NCI-H748 treated with DMSO at 0.1 percent for 48 hours (cell line): ENCODE measurements at places on chromosomes 4 and X.

- no peak for DNase-seq
Measured at GRCh38 chrX:100677611-100678181, 33.7 kb downstream of the SRPX2 start.

DNA sequence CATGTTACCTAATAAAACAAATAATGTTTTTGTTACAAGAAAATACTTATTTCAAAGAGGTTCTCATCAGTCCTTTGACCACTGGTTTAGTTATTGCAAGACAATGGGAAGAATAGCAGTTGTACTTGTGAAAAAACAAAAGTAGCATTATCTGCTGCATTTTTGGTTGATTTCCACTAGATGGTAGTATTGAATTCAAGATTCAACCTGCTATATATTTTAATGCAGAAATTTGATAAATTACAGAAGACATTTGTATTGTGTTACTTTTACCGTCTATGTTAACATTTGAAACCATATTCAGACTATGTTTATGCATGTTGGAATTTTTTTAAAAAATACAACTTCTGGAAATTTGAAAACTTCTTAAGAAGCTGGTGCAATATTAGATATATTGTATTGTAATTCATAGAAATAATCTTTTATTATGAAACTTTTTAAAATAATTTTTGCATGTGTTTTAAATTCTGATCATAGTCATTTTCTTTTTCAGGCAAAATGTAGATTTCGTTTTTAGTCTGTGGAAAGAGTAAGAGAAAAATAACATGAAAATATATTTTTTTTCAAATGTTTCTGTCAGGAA is 56.4 kb downstream of the SPCS3 start:
- peak; percentile 33 for DNase-seq

DNA sequence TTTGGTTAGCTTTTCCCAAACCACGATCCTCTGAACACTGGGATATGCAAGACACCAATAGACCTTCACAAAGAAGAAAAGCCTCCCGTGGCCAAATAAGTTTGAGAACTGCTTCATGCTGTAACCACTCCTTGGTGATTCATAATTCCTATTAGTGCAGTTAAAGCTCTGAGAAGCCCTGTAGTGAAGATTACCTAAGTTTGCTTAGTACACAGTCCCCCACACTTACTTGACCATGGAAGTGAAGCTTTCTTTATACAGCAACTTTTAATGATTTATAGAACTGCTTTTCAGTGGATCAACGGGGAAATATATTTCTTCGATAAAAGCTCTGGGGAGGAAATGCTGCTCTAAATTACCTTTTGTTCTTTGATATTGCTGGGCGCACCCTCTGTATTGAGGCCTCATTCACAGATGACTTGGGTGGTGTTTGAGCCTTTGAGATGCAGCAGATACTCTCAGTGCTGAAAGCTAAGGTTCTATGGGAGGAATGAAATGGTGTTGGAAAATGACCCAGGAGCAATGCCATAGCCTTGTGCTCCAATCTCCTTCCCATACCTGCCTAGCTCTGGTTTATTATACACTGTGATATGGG is 67.4 kb downstream of the CBLL2 start:
- DNase-seq = no peak

DNA sequence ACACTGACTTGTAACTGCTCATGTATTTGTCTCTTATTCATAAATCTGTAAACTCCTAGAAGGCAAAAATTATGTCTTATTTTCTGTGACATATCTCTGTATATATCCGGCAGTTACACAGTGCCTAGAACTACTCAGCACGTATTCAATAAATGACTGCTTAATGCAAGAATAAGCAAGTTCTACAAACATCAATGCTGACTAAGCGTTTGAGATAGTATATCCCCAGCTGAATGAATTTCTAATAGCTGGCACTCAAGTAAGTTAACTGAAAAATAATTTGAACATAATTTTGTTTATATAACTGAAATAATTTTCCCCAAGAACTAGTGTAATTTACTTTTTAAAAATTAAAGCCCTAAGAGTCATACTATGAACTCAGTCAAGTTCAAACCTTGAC is 113.7 kb downstream of the ARAP2 start:
- no peak for DNase-seq

DNA sequence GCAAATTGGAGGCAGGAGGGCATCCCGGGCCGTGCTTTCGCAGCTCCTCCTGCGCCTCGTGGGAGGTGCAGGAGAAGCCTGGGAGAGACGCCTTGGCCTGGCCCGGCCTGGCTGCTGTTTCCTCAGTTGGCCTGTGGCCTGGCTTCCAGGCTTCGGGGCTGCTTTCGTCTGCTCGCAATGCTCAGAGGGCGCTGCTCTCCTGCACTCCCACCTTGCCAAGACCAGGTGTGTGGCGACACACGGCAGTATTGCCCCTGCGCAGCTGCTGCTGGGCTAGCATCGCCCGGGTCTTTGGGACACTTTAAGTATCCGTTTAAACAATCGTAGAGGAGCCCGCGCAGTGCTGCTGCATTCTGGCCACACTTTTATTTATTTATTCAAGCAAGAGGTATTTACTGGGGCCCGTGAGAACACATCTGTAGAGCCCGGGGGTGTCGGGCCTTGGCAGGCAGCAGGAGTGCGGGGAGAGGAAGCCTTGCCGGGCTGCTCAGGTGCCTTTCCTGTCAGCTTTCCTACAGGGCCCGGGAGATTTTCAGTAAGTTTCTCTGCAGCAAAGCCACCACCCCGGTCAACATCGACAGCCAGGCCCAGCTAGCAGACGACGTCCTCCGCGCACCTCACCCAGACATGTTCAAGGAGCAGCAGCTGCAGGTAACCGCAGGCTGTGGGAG is 26.2 kb upstream of the HGFAC start:
- DNase-seq = no peak

GRCh38 chr4:72604324-72604723 is 35.3 kb upstream of the ADAMTS3 start:
- no peak for DNase-seq

GRCh38 chr4:28167411-28167810 is 1306.8 kb downstream of the STIM2 start:
- no peak for DNase-seq

GRCh38 chrX:130393451-130394074 is 8.1 kb upstream of the GPR119 start:
- peak; percentile 19 for DNase-seq

GRCh38 chrX:37787423-37787869 is 7.6 kb downstream of the CYBB start:
- no peak for DNase-seq

- no peak for DNase-seq
Measured at GRCh38 chr4:99208719-99209075, 10.3 kb downstream of the ADH6 start.

GRCh38 chr4:114879916-114880669 is 233.3 kb downstream of the NDST4 start:
- no peak for DNase-seq

DNA sequence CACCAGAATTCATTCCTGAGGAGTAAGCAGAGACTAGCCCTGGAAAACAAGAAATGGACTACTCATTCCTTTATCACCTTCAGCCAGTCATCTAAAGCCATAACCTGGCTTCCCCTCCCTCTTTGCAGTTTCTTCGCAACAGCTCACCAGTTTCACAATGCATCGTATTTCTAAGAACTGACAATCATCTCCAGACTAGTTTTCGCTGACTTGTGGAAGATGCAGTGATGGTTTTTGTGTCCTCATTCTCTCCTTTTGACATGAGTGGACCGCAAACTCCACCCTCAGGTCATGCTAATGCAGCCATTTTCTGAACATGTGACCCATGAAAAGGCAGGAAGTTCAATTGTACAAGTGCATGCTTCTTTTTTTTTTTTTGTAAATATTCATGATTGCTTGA is 1203.5 kb downstream of the PCDH7 start:
- DNase-seq = no peak

DNA sequence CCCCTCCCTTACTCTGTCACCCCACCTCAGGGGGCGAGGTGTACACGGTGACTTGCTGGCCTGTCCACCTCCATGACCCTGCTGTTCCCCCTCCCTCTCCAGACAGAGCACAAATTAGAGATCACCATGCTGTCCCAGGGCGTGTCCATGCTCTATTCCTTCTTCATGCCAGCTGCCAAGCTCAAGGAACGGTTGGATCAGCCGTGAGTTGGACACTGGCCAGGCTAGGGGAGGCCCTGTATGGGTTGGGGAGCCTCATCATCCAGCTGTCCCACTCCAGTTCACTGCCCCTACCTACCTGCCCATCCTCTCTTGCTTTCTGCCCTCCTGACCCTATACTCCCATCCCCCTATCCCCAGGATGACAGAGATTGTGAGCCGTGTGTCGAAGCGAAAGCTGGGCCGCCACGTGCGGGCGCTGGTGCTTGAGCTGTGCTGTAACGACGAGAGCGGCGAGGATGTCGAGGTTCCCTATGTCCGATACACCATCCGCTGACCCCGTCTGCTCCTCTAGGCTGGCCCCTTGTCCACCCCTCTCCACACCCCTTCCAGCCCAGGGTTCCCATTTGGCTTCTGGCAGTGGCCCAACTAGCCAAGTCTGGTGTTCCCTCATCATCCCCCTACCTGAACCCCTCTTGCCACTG is 3.9 kb upstream of the CDK16 start:
- DNase-seq = no peak

- DNase-seq = no peak
Measured at GRCh38 chr4:95180531-95181242, 368.1 kb downstream of the UNC5C start.

DNA sequence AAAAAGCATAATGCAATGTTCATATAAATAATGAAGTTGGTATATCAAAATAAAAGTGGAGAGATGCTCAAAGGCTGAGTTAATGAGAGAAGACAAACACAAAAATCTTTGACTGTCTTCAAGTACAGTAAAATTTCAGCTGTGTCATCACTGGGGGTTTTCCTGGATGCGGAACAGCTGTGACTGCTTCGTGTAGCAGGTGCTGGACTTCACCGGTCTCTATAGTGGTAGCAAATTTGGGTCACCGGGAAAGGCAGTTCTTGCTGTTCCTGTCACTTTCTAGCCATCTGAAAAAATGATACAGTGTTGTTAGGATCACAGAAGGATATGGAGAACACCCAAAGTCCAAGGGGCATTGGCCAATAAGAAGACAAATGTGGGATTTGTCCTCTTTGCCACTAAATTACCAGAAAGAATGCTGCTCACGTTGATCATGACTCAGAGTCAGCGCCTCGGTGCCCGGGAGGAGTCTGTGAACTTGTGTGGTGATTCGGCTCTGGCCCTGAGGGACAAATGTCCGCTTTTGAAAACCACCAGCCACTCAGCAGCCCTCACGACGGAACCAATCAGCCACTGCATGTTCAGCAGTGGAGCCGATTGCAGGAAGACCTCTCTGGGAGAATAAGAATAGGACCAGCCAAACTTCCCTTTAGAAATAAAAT is 230.1 kb upstream of the FAT1 start:
- DNase-seq = no peak

GRCh38 chr4:13092702-13093101 is 391.4 kb downstream of the RAB28 start:
- DNase-seq = no peak

GRCh38 chr4:123405267-123405865 is 8.8 kb downstream of the SPRY1 start:
- no peak for DNase-seq

GRCh38 chr4:138734746-138735145 is 280.8 kb upstream of the NOCT start:
- no peak for DNase-seq

DNA sequence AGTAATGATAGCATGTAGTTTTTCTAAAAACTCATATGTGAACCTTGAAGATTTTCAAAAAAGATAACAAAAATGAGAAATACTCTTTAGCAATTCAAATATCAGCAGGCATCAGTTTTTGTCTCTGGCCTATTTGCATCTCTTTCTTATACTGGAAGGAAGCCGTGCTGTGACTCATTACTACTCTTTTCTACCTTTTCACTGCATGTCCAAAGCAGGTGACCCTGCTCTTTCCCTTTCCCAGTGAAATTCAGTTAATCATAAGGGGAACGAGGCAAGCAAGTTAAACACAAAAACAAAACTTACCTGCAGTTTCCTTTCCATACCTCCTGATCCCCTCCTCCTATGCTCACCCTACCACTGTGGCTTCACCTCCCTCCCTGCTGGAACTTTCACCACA is 9.3 kb downstream of the SPATA4 start:
- no peak for DNase-seq

DNA sequence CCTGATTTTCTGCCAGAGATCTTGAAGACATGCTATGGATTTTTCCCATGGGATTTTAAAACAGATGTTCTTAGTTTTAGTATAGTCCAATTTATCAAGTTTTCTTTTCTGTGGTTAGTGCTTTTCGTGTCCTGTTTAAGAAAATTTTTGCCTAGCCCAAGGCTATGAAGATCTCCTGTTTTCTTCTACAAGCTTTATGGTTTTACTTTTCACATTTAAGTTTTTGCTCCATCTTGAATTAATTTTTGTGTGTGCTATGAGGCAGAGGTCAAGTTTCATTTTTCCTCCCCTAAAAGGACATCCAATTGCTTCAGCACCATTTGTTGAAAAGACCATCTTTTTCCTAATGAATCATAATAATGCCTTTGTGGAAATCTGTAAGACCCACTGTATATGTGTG is 65.6 kb downstream of the POLR2B start:
- no peak for DNase-seq

DNA sequence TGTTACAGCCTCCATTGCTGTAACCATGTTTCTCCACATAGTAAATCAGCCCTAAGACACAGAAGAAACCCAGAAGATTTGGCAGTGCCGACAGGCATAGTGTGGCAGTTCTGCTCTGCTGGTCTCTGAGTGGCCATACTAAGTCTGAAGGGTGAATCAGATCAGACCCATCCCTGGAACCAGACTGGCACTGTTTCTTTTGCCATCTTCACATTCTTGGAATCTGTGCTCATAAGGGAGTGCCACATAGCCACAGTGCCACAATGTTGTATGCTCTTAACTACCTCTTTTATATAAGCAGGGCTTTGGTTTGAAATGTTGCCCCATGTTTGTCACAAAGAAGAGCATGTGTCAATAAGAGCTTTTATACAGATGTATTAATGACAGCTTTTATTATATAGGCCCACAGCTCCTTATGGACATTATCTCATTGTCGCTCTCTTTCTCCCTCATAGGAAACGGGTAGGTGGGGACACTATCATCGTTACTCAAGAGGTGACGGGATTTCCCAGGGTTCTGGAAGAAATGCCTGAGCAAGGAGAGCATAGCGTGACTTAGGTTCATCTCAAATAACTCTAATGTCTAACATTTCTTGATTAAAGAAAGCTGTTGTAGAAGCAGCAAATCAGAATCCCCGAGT is 128.2 kb downstream of the CBR4 start:
- no peak for DNase-seq

GRCh38 chr4:72471816-72472215 is 97.2 kb downstream of the ADAMTS3 start:
- DNase-seq = no peak

DNA sequence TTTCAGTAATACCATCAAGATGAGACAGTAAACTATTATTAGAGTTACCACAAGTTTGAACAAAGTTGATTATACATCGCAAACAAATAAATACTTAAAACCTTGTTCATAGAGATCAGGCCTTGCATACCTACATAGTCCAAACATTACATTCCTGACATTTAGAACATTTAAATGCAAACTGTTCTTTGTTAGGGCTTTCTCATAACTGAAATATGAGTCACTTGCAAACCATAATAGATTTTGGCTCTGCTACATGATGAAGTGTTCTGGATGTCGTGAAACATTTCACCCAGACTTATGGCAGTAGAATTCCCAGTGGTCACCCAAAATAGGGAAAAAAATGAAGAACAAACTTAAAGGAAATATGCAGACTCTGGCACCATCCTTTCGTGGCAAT is 75.0 kb downstream of the FAT4 start:
- no peak for DNase-seq

GRCh38 chr4:36288731-36289426 is 7.5 kb downstream of the DTHD1 start:
- no peak for DNase-seq
